ENCODE measurements at places on chromosomes 2 and 18.

GRCh38 chr2:172693037-172693436, 42.6 kb upstream of the RAPGEF4 start:
- DNase-seq: peak; percentile 20

- no peak for DNase-seq
Observed at GRCh38 chr2:3257166-3257565, 120.5 kb downstream of the EIPR1 start.

DNA sequence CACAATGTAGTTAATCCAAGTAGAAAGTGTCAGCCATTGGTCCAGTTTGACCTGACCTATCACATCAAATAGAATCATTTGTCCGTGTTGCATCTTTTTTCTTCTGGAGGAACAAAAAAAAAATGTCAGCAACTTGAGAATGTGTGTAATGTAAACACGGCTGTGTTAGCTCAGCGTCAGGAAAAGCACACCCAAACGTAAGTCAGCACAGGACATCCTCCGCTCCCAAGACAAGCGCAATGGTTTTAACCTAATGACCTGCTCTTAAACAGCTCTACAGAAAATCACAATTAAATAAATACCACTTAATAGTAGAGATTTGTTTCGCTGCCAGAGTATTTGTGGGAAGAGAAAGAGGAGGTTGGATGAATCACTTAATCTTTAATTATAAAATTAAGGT, 59.4 kb downstream of the OSR1 start:
- no peak for DNase-seq

DNA sequence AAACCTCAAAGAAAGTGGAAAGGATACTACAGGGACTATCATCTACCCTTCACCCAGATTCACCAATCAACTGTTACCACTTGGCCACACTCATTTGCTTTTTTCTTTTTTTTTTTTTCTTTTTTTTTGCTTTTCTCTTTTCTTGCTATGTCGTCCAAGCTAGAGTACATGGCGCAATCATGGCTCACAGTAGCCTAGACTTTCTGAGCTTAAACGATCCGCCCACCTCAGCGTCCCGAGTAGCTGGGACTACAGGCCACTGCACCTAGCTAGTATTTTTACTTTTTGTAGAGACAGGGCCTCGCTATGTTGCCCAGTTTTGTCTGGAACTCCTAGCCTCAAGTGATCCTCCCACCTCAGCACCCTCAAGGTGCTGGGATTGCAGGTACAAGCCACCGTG, 24.0 kb downstream of the BIN1 start:
- DNase-seq: no peak

GRCh38 chr18:9133225-9133624, 3.4 kb upstream of the ANKRD12 start:
- no peak for DNase-seq

DNA sequence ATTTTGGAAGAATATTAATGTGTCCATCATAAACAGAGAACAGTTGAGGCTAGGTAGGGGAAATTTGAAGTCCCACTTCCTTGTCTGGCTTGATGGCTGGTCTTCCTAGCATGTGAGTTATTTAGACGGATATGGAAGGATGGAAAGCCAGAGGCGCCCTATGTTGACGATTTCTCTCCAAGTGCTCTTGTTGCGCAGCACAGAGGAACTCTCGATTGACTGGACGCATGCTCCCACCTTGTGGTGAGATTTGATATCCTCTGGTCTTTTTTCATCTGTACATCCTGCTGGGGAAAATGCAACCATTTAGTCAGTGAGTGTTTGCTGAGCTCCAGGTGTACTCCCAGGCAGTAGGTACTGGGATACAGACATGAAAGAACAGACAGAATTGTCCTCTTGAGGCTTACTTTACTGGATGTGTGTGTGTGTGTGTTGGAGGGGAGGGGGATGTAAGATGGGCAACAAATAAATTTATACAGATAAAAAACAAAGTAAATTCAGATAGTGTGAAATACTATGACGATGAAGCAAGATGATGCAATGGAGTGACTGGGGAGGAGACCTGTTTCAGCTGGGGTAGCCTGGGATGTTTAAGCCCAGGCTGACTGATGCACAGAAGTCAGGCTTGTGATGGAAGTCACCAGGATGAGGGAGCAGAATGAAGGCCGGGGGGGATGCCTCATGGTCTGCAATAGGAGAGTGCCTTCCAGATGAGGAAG, 137.2 kb downstream of the TRIM43 start:
- DNase-seq: peak; percentile 19

DNA sequence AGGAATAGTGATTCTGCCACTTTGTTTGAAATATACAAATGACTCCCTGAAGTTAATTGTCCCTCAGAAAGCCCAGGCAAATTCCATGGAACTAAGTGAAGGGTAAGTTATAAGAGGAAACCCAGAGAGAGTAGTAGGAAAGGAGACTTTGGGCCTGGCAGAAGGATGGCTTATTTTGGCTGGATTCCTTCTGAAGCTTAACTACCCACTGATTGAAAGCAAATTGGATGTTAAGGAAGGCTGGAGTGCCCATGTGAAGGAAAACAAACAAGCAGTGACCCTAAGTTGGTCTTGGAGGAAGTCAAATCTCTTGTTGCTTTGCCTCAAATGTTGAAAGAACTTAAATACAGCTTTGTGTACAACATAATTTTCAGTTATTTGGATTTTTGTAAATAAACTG, 1106.4 kb upstream of the ZEB2 start:
- DNase-seq: no peak

- no peak for DNase-seq
Observed at GRCh38 chr2:237304763-237305514, 109.0 kb downstream of the COL6A3 start.

DNA sequence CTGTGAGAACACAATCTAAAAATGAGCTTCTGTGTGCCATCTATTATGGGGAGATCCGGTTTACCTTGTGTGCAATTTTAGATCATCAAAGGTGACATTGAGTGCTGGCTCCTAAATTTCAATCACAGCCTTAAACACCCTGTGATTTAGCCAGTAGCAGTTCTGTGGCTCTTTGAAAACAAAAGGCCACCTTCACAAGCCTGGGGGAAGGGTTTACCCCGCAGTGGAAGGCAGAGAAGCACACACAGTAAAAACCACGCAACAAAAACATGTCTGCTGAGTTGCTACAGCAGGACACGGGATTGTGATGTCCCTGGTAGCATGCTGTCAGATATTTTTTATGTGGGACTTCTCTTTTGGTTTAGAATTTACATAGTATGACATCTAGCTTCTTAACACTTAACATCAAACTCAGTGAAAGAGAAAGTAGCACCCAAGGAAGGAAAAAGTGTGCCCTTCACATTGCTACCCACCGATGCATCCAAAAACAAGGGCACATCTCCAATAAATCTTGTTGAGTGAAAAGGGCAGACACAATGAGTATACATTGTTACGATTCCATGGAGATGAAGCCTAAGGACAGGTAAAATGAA, 56.1 kb upstream of the RNF152 start:
- no peak for DNase-seq
